ENCODE measurements at places on chromosomes 12 and 14.

DNA sequence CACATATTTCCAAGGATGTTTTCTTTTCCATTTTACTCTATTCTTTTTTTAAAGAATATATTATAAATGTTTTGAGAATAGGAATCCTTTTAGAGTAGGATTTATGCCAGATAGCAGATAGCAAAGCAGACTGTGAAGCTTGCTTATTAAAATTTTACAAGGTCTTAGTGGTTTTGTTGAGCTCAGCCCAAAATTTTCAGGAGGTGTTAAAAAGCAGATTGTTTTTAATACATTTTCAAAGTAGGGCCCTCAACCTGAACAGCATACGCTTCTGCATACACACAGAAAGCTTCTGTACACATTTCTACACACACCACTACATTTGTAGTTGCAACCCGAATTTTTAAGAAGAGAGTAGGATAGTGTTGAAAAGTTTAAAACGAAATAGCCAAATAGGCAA is 151.0 kb downstream of the EPS8 start:
- no peak for DNase-seq

- no peak for DNase-seq
Observed at GRCh38 chr12:123127182-123127495, 23.8 kb downstream of the PITPNM2 start.

DNA sequence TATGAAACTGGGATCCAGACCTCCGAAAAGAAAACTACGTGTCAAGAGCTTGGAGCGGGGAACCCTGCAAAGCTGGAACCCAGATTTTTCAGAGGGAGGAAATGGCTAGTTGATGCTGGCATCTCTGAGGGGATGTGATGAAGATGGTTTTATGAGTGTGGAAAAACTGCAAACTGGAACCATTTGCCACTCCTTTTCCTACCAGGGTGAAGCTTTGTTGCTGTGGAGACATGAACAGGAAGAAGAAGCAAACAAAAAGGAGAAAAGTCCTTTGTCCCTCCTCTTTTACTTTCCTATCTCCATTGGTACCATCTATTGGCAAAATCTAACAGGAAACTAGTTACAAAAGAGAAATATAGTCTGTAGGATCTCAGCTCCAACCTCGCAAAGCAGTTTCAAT is 39.2 kb downstream of the CDK17 start:
- DNase-seq: no peak

DNA sequence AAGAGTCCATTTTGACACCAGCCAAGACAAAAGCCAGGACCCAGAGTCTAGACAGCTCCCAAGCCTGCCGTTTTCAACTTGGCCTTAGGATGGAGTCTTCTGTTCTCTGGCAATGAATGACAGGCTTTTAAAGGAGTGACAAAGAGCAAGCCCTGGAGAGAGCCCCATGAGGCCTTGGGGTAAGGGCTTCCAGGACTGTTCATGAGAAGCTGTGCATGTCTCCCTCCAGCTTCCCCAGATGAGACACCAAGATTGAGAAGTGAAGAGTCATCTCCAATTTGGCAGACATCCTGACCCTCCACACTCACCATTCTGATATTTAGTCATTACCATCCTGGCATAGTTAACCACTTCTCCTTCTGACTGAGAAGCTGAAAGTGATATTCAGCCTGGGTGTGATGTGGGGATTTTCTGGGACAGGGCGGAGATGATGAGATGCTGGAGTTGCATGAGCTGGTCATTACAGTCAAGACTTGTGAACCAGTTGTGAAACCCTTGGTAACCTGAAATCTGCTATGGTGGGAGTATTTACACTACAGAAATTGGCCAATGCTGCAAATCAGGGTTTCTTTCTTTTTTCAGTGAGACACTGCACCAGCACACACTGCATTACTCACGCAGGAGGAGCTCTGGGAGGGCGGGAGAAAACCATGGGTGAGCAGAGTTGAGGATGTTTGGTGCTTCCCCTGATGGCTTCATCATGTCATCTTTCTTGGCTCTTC is 77.8 kb downstream of the VCPKMT start:
- DNase-seq: no peak

GRCh38 chr14:61342932-61343331 is 21.6 kb downstream of the PRKCH start:
- no peak for DNase-seq
